SIG-M5 (cell line): ENCODE measurements at places on chromosomes 6 and 20.

GRCh38 chr20:53080687-53080962 is 108.5 kb downstream of the TSHZ2 start:
- no peak for DNase-seq

GRCh38 chr6:2960935-2961334 is 10.4 kb downstream of the SERPINB6 start:
- no peak for DNase-seq

DNA sequence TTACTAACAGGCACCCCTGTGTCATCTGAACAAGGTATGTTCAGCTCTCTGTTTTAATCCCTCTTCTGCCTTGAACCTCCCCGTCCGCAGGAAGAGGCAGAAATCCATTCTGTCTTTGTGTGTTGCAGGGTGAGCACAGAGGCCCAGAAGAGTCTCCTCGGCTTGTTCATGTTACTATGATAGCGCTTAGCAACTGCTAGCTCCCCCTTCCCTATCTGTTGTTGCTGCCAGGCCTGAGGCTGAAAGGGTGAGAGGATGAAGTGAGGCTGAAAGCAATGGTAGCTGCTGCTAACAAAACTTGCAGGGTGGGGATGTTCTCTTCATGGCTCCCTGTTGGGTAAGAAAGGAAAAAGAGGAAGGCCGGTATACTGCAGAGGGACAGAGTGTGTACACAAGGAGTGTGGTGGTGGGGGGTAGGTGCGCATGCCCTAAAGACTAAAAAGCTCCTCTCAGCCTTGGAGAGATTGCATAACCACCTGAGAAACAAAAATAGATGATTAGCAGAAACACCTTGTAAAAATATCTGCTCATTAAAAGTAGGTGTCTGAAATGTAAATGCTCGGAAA is 55.2 kb upstream of the CITED2 start:
- peak; percentile 56 for DNase-seq

GRCh38 chr6:167005350-167006159 is 6.4 kb downstream of the CEP43 start:
- DNase-seq: no peak

DNA sequence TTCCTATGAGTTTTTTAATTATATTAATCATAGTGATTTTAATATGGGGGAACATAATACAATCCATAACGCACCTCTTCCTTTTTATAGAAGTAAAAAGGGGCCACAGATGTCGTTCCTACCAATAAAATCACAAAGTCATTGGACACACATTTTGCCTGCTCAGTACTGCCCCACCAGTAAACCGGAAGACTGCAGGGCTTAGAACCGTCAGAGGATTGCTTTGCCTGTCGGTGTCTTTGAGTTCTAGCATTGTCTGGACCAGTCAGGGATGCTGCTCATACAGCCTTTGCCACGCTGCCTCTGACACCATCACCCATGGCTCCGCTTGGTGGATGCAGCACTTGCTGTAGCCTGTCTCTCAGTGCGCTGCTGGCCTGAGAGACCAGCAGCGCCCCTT is 853.6 kb downstream of the C6orf118 start:
- no peak for DNase-seq

- no peak for DNase-seq
Measured at GRCh38 chr20:16158976-16159286, 414.3 kb downstream of the KIF16B start.

- no peak for DNase-seq
Measured at GRCh38 chr6:12379181-12379580, 89.0 kb downstream of the EDN1 start.

DNA sequence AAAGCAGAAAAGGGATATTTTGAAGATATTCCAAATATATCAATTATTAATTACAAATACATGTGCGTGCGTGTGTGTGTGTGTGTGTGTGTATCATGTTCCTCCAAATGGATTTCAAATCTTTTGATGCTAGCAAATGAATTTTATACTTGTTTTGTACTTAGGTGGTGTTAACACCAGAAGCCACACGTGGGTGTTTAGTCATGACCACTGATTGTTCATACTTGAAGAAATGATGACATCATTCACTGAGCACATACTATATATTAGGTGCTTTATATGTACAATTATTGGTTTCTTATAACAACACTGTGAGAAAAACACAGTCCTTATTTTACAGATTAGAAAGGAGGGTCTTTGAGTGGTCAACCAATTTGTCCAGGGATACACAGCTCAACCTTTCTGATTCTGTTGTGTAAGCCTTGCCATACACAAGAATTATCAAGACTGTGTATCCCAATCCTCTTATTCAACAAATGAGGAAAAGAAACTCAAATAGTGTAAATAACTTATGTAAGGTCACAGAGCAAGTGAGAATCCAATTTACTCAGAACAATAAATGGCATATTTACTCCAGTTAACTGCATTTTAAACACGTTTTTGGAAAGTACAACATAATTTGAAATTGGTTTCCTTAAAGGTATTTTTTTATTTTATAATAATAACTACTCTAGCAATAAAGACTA is 88.5 kb downstream of the BCAS1 start:
- DNase-seq: no peak

DNA sequence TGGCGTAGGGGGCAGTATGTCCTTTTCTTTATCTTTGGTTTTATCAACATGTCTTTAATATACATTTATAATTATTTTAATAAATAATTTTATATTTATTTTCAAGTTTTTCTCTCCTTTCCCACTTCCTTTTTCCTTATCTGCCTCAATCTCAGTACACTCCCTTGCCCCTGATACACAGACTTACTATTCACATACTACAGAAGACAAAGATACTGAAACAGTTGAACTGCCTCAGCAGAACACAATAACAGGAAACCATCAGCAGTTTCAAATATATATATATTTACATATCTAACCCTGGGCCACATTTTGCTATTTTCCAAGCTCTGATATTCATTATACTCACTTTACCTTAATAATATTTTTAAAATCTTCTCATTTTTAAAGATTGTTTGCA is 19.8 kb downstream of the IBTK start:
- no peak for DNase-seq

DNA sequence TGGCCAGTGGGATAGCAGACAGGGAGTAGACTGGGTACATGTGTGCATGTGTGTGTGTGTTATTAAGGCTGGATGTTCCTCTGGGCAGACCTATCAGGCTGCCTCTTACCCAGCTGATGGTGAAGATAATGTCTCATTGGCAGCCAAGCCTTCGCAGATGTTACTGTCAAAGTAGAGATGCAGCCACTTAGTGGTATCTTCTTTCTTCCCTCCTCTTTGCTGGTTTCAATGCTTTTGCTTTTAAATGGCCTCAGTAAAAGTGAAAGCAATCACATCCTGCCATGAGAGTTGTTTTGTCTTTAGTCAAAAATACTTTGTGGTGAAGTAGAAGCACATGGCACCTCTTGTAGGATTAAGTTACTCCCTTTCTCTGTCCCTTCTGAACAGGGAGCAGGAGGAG is 57.5 kb downstream of the SNRNP48 start:
- DNase-seq: no peak

- no peak for DNase-seq
Measured at GRCh38 chr6:4637691-4638433, 138.3 kb upstream of the CDYL start.

DNA sequence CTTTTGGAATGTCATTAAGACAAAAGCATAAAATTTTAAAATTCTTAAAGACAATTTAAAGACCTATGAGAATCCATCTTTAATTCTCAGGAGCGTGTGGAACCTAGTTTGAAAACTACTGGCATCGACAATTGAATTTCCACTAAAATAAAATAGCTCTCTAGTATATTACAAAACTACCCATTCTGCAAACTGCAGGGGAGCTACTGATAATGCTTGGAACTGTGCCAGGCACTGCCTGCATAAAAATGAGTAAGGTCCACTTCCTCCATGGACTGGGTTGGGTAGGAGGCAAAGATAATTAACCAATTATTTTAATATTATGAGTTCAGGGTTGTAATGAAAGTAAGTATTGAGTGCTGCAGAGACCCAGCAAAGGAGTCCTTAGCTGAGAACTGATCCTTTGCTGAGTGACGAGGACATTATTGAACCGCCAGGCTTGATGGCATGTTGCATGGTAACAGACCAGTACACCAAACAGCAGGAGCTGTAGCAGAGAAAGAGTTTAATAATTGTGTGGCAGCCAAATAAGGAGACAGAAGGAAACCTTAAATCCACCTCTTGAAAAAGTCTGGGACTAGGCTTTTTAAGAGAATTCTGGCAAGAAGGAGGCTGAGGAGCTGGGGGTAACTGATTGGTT is 261.3 kb downstream of the ESR1 start:
- DNase-seq: no peak

- DNase-seq: no peak
Measured at GRCh38 chr20:57451431-57451794, 60.2 kb downstream of the RBM38 start.

- DNase-seq: no peak
Measured at GRCh38 chr20:17568972-17569521, 828 bp upstream of the DSTN start.

- DNase-seq: no peak
Measured at GRCh38 chr6:107550906-107551305, 61.0 kb downstream of the SOBP start.

DNA sequence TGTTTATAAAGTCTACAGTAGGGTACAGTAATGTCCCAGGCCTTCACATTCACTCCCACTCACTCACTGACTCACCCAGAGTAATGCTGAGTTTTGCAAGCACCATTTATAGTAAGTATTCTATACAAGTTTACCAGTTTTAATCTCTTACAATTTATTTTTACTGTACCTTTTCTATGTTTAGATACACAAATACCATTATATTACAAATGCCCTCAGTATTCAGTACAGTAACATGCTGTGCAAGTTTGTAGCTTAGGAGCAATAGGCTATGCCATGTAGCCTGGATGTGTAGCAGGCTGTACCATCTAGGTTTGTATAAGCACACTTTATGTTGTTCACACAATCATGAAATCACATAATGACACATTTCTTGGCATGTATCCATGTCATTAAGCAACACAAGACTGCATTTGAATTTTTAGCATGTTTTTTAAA is 673.6 kb downstream of the CD109 start:
- no peak for DNase-seq

DNA sequence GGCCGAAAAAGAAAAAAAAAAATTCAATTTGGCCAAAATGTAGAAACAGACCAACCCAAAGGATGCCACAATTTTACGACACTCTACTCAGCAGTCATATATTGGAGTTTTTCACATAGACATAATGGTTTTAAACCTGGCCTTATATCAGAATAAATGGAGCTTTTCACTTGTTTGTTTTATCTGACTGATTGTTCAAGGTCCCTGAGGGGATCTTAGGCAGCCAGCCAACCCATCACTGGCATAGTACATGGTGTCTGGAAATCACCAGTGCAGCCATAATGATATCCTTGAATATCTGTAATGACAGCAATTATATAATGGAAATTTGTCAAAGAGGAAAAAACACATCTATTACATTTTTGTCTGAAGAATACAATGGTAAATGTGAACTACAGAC is 96.9 kb downstream of the PRSS35 start:
- no peak for DNase-seq

DNA sequence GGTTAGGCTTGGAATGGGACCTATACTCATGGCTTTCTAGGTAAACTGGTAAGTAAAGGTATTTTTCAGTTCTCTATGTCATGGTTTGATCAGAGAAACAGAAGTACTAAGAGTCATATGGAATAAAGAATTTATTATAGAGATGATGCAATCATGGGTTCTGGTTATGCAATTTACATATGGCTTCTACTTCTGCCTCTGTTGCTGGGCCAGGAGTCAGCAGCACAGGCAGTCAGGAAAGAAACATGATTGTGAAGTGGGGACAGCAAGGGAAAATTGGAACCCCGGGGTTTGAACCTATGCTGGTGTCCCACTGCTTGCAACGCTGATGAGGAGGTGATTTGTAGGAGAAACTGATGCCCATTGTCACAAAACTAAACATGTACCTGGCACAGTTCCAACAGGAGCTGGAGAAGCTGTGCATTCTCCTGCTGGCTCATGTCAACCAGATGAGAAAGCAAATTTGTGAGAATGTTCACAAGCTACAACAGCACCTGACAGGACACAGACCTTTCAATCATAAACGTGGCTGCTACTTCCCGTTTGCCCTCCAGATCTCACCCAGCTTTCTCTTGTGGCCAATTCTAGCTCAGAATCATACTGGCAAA is 887.1 kb downstream of the TFAP2A start:
- no peak for DNase-seq

DNA sequence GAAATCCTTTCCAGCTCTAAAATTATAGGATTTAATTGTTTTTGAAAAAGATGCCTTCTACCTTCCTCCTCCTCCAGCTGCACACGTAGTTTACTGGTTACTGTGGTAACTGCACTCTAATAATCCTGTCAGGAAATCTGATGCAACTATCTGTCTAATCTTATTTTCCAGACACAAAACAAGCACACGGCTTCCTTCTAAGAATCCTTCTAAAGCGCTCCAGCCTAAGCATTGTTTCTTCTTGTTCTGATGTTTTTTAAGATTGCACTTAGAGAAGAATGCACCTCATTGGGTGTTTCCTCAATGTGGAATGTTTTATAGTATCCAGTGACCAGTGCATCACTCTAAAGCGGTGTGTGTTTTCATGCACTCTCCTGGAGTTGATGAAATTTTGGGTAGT is 63.6 kb downstream of the CARMIL1 start:
- no peak for DNase-seq

DNA sequence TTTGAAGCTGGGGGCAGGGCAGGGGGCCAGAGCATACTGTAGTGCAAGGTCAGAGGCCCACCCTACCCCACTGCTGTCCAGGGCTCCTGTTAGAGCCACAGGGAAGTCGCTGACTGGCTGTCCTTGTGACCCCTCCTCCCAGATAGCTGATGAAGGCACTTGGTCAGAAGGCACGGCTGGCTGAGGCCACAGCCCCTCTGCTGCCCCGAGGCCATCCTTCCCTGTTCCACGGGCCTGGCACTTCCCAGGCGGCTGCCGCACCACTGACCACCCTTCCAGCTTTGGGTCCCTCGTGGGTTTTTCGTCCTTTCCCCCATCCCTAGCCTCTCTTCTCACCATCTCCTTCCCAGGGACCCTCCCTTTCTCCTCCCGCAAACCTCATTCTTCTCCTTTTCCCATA is 9.2 kb upstream of the EMILIN3 start:
- DNase-seq: no peak

DNA sequence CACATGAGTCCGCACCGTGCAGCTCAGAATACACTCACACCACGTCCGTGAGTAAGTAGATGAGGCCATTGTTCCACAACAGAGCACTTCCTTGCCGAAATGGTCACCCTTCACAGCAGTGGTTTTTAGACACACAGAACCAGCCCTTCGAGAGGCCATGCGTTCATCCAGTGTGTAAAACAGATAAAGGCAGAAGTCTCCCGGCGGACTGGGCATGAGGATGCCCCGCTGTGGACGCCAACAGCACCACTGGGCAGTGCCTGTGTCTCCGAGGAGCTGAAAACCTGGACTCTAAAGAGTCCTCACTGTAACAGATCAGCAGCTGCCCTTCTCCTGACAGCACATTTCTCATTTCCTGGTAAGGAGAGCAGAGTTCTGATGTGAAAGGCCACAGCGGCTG is 75.2 kb downstream of the WDR27 start:
- DNase-seq: no peak

- no peak for DNase-seq
Measured at GRCh38 chr20:7420345-7420744, 519.9 kb downstream of the HAO1 start.

- no peak for DNase-seq
Measured at GRCh38 chr6:99993533-99994251, at the start of gene MCHR2. Gene MCHR2 (minus strand): TSS chr6:99994223. CDS start chr6:99956147, 38,076 bp downstream.

GRCh38 chr6:158481690-158482473 is 78.0 kb upstream of the TMEM181 start:
- no peak for DNase-seq
